ENCODE measurements at places on chromosomes 3 and 15.

GRCh38 chr3:69496856-69497255 is 111.0 kb upstream of the FRMD4B start:
- no peak for DNase-seq

GRCh38 chr15:63093486-63094205 is 28.0 kb upstream of the LACTB start:
- peak; percentile 91 for DNase-seq

DNA sequence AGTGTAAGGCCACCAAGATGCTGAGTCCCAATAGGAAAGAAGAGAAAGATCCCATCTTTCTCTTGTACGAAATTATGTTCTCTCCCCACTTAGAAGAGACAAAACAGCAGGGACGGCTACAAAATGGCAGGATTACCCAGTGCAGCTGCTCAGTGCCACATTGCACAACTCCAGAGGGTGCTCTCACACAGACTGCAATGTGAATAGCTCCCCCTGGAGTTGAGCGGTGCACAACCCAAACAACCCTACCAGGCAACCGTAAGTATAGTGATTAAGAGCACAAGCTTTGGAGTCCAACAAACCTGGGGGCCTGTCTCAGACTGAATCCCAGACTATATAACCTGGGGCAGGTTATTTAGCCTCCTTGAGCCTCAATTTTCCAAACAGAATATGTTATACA is 3.1 kb upstream of the BHLHE40 start:
- DNase-seq = peak; percentile 86

DNA sequence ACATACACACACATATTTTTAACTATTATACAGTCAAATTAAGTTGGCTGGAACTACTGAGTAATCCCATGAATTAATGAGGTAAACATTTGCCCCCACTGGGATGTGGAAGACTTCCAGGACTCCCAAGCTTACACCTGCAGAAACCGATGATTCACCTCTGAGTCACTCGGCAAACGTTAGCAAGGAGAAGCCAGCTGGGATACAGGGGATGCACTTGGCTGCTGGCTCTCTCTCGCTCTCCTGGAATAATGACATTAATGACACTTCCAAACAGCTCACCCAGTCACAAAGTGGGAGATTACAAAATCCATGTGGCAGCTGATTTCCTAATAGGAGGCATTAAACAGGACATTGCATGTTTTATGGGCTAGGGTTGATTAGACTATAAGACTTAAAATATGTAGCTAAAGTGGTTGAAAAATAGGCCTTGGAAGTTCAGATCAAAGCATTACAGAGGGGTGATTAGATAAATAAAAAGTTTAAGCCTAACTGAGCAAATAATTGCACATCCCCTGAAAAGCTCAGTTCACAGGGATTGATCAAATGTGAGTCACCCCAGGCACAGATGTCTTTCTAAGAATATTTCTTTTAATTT is 500.9 kb downstream of the SOX2 start:
- no peak for DNase-seq

GRCh38 chr3:21174461-21174860 is 576.5 kb downstream of the ZNF385D start:
- DNase-seq = no peak

DNA sequence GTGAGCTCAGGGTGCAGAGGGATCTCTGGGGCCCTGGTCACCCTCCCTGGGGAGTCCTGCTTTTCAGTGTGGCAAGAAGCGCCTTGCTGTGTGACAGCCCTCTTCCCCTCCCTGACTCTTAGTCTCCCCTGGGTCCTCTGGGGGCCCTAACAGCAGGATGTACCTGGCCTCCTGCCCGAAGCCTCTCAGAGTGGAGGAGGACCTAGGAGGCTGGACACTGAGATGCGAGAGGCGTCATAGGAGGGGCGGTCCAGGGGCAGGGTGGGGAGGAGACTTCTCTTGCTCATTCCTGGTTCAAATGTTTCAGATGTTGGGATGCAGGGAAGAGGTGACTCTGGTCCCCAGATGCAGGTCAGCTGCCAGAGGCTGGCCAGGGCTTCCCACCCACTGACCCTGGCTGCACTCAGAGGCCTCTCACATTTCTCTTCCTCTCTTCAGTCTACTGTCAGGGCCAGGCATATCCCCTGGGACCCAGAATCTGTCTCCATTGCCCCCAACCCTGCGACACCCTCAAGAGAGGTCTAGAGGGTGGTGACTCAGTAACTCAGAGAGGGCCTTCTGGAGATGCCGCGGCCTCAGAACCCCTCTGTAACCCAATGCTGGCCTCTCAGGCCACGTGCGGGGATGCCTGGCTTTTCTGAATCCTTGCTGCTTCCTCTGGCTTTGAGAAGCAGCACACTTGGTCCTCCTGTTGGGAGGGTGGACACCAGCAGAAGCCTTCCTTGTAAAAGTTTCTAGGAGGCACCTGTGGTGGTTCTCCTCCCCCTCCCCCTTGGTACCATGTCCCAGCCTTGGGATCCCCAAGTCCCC is 25.9 kb downstream of the SNX33 start:
- DNase-seq = no peak

DNA sequence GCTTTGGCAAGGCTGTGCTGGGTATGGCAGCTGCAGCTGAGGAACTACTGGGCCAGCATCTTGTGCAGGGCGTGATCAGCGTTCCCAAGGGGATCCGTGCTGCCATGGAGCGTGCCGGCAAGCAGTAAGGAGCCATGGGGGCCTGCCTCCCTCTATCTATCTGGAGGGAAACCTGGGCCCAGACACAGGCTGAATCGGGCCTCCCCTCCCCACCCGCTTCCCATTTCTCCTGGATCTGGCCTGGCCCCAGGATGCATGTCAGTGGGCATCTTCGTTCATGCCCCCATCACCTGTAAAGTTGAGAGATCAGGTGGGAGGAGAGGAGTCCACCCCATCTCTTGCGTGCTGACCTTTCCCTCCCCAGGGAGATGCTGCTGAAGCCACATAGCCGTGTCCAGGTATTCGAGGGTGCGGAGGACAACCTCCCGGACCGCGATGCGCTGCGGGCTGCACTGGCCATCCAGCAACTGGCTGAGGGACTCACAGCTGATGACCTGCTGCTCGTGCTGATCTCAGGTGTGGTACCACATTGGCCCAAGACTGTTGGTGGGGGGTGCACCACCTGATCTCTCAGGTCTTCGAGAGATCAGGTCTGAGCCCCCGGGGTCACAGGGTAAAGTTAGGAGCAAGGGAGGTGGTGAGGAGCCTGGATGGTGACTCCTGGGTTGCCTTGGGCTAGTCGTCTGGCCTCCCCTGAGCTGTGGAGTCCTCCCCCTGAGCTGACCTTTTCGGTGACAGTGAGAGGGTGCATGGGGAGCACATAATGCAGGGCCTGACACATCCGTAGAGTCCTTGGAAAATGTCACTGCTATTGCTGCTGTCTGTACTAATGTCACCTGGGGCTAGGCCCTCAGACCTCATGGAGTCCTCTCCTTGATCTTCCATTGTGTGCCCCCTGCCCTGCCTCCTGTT is 3.2 kb downstream of the GLYCTK start:
- no peak for DNase-seq

DNA sequence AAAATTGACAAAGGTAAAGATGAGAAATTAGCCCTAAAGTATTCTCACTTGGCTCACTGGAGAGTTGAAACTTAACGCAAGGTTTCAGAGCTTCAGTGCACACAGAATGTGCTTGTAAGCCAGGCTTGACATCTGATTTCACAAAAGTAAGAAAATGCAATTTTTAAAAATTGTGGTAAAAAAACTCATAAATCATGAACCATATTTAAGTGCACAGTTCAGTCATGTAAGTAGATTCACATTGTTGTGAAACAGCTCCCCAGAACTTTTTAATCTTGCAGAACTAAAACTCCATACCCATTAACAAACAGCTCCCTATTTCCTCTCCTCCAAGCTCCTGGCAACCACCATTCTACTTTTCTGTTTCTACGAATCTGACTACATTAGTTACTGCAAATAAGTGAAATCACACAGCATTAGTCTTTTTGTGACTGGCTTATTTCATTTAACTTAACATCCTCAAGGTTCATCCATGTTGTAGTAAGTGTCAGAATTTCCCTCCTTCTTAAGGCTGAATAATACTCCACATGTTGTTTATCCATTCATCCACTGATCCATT is 14.5 kb downstream of the RTP3 start:
- DNase-seq = no peak

- no peak for DNase-seq
These were observed 21.2 kb upstream of the TM4SF4 start for GRCh38 chr3:149453140-149453805.

GRCh38 chr3:94972066-94972465 is 909.2 kb downstream of the NSUN3 start:
- no peak for DNase-seq

DNA sequence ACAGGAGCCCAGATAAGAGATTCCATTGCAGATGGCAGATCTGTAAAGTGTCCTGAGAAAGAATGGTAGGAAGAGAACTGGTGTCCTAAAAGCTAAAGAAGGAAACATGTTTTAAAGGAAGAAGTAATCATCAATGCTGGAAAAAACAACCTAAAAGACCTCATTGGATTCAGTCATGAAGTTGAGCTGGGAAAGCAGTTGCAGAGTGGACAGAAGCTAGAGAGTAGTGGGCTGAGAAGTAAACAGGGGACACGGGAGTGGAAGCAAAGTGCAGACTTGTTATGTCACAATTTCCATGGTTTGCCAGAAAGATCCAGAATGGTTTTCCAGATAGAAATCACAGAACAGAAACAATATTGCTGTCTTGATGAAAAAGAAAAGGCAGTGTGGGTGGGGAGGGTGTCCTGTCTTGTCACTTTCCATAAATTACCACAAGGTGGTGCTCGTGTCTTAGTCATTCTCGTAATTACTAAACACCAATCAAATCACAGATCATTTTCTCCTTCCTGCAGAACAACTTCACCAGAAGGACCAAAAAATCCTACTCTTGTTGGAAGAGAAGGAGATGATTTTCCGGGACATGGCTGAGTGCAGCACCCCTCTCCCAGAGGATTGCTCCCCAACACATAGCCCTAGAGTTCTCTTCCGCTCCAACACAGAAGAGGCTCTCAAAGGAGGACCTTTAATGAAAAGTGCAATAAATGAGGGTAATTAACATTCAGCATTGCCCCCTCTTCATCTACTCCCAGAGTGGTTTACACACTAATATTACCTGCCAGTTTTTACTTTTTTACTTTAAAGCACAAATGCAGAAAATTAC is 64.5 kb downstream of the KLHL25 start:
- DNase-seq = peak; percentile 86

DNA sequence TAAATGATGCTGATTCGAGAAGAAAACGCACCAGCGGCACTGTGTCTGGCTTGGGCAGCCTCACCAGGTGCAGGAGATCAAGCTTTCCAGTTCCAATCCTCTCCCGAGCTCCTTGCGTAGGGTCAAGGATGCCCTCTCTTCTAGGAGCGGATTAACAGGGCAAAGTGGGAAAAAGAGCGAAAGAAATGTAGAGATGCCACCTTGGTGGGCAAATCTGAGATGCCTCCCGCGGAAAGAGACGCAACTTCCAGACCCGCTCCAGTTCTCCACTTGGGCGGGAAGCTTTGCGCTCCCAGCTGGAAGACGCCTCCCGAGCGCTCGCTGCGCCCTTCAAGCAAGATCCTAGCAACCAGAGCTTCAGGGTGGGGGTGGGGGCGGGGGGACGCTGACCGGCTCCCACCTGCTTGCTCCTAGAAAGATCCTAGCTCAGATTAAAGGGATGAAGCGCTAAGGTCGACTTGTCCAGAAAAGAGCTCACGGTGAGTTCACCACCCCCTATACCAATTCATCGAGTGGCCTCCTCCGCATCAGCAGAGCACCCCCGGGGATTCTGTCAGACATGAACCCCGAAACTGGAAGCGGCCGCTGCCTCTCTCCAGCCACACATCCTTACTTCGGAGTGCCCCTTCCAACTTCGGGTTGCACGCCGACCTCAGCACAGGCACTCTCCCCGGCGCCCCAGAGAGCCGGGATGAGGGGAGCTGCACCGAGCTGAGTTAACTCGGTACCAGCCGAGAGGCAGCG is 769 bp downstream of the TAFA4 start:
- DNase-seq = peak; percentile 1

- DNase-seq = no peak
These were observed 34.7 kb downstream of the AADACL2 start for GRCh38 chr3:151768393-151768930.

DNA sequence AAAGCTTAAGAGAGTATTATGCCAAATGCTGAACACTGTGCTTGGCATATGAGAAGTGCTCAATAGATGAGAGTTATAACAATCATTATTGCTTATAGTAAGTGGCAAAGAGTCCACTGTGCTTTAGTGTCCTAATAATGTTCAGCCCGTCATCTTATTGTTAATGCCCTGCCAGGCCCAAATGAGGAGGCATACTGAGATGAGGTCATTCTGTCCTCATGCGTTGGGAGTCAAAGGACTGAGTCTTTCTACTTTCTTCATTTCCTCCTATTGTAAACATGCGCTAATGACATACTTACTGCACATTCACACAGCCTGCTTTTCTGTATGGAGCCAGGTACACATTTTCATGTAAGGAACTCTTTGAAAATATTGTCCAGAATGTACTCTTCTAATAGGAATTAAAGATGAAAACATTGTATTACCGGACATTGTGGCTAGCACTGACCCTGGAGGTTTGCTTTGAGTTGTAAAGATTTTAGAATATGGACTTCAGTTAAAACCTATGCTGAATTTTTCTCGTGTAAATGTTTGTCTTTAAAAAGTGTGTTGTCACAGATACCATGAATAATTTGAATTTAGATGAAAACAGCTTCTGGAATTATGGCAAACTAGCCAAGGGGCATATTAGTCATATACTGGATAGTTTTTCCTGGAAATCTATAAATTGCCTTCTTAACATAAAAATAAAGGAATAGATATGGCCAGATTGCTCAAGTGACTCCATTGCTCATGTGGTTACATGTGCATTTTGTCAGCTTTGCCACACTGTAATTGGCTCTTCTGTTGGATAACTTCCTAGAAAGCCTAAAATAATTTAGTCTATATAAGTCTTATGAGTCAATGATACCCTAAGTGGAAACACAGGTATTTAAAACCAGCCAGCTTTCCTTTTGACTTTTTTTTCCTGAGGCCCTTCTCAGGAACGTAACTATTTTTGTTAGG is 38.3 kb downstream of the KBTBD12 start:
- DNase-seq = no peak

DNA sequence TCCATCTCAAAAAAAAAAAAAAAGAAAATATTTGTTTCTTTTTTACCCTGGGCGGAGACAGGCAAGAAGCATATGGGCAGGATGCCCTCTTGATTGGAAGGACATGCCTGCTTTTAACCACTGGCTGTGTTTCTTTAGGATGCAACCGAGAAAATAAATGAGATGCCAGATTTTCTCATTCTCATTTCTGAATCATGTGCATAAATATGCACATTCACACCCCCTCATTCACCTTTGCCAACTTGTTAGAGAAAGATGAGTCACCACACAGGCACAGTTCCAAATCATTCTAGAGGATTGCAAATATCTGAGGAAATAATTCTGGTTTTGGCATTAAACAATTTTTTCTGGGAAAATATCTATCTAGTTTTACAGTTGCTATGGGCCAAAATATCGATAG is 3.3 kb downstream of the LIPH start:
- DNase-seq = no peak

DNA sequence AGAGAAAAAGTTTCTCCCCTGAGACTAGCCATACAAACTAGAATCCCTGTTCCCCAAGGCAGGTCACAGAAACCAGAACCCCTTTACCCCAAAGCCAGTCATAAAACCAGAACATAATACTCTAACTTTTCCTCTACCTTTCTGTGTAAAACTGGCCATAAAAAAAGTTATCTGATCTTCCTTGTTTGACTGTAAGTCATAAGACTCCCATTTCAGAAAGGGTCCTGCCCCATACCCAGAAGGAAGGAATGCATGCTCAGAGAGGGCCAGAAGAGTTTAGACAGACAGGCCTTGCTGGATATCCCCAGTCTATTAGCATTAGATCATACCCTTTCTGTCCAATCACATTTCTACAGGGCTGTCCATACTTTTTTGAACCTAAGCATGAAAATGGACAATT is 27.2 kb downstream of the SCN11A start:
- DNase-seq = no peak

GRCh38 chr3:42081838-42082473 is 9.2 kb upstream of the TRAK1 start:
- DNase-seq = no peak
